ENCODE measurements at places on chromosomes 6 and 20.
A peak's percentile ranks its signal among the peaks of the same experiment; 100 is the strongest.

GRCh38 chr6:104400844-104401243, 458.9 kb downstream of the HACE1 start:
- DNase-seq, result no peak

- DNase-seq, result no peak
These were observed 11.6 kb downstream of the PIGT start for GRCh38 chr20:45427236-45428149.

DNA sequence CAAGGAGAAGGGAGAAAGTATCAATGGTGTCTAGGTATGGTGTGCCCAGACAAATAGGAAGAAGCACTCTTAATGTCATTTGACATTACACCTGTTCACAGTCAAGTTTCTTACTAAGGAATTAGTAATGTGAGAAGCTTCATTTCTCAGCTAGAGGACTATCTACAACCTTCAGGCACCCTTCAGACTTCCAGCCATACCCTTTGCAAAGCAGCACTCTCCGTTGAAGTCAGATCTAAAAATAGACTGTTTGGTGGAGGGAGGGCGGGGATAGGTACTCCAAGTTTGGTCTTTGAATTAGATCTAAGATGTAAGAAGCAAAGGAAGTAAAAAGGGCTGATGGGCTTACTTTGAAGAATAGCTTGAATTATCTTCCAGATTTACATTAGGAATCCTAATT, 311.1 kb downstream of the SLC35F1 start:
- no peak for DNase-seq

- DNase-seq, result no peak
These were observed 491.3 kb downstream of the MAFB start for GRCh38 chr20:40197691-40198090.

- no peak for DNase-seq
These were observed 40.7 kb downstream of the DACT2 start for GRCh38 chr6:168278904-168279303.

- no peak for DNase-seq
These were observed 7.3 kb downstream of the PEDS1 start for GRCh38 chr20:50146214-50146613.

GRCh38 chr20:833121-833449, 430 bp upstream of the FAM110A start:
- no peak for DNase-seq

- DNase-seq, result no peak
These were observed 4.9 kb upstream of the ADA start for GRCh38 chr20:44656448-44656847.

GRCh38 chr20:54197621-54198604, 10.0 kb upstream of the PFDN4 start:
- DNase-seq, result no peak

- no peak for DNase-seq
These were observed 95.9 kb downstream of the SAMD5 start for GRCh38 chr6:147604373-147604772.

DNA sequence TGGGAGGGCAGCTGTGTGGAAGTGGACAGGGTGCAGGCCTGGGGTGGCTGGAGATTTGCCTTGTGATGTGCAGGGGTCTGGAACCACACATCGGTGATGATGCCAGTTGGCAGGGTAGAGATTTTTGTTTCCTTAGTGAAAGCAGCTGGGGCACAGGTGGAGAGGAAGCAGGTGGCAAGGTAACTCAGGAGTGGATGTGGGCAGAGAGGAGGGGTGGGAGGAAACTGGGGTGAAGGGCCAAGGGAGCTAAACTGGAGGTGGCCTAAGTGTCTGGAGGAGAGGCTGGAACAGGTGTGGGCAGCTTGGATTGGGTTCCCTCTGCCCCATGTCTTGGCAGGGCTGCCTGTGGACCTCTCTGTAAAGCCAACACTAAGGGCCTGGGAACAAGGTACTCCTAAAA, 4.7 kb upstream of the SCUBE3 start:
- no peak for DNase-seq

- peak; percentile 13 for DNase-seq
These were observed 114.0 kb downstream of the PDSS2 start for GRCh38 chr6:107345393-107345792.

- DNase-seq, result no peak
These were observed 336.3 kb downstream of the NRN1 start for GRCh38 chr6:5670381-5670780.

- DNase-seq, result no peak
These were observed 270.7 kb downstream of the EYS start for GRCh38 chr6:65436281-65436680.

- no peak for DNase-seq
These were observed 16.3 kb upstream of the FAM8A1 start for GRCh38 chr6:17583811-17584210.

GRCh38 chr6:85449388-85449817, 480 bp upstream of the NT5E start:
- DNase-seq, result no peak

DNA sequence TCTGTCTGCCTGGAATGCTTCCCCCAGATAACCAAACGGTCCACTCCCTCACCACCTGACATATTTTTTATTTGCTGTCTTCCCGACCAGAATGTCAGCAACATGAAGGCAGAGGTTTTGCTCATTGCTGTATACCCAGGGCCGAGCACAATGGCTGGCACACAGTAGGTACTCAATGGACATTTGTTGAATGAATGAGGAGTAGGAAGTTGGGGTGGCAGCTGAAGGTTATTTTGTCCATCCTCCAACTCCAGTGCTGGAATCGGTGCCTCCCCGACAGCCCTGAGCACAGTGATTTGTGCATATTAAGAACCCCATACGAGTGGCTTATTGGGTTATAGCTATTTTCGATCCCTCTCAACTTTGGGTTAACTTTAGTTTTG, 10.3 kb downstream of the DUSP15 start:
- DNase-seq, result no peak

GRCh38 chr20:18314786-18315406, 26.6 kb downstream of the ZNF133 start:
- DNase-seq, result no peak

- no peak for DNase-seq
These were observed 124.2 kb downstream of the LY86 start for GRCh38 chr6:6712449-6713403.

All from NCI-H1694 (cell line).